ENCODE measurements at places on chromosomes 12 and 14.

- DNase-seq, result no peak
Observed at GRCh38 chr12:56872366-56872765, 61.8 kb downstream of the SDR9C7 start.

GRCh38 chr12:26700430-26700829, 132.6 kb downstream of the ITPR2 start:
- DNase-seq, result no peak

DNA sequence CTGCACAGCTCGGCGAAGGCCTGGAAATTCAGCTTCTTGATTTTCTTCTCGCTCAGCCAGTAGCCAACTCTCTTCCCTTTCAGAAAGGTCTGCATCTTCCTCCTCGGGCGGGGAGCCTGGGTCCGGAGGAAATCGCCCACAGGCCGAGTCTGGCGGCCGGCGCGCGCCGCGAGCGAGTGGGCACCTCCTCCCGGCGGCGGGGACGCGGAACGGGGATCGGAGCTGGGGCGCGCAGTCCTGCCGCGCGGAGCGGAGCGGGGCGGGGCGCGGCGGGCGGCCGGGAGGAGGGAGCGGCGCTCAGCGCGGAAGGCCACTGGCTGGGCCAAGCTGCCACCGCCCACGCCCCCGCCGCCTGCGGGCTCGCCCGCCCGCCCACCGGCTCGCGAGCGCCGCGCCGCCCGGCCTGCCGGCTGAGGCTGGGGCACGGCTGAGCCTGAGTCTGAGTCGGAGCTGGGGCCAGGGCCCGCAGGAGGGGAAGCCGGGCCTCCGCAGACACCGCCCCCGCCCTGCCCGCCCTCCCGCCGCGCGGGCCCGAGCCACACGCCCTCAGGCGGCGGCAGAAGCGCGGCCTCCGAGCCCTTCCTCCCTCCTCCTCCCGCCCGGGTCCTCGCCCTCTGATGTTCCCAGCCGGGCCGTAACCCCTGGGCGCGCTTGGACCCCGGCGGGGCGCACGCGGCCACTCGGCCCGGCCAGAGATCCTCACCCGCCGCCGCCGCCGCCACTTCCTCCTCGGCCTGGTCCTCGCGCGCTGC, 480 bp downstream of the ITPK1 start:
- DNase-seq, result peak; percentile 67

GRCh38 chr14:56561606-56562005, 18.0 kb upstream of the TMEM260 start:
- no peak for DNase-seq

DNA sequence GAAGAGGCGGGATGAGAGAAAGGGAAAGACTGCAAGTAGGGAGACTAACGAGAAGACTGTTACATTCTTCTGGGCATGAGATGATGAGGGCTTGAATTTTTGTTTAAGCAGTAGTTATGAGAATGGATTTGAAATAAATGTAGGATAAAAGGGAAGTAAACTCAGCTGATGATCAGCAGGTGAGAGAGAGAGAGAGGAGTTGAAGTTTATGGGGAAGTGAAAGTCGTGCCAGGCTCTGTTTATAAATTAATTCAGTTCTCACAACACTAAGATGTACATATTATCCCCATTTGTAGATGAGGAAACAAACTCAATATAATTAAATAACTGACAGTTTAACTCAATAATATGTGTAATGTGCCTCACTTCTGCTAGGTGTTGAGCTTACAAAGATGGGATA, 170.0 kb upstream of the RMST start:
- no peak for DNase-seq

GRCh38 chr14:95504135-95505029, 12.1 kb downstream of the SYNE3 start:
- no peak for DNase-seq

DNA sequence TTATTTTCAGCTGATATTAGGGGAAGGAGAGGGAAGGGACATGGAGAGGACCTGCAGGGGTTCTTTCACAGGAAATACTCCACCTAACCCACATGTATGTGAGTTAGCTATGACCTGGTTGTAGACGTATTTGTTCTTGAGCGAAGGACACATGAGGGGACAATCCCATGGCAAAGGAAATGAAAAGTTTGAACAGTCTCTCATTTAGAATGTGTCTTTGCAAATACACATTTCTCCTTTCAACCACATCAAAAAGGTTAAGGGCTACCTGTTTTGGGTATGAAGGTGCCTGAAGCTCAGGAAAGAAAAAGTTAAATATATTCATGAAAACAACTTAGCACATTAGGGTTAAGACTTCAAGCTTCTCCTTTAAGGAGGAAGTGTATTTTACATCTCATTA, 7.4 kb downstream of the PYGL start:
- DNase-seq, result no peak

- peak; percentile 34 for DNase-seq
Observed at GRCh38 chr14:22099942-22100763, 426.5 kb upstream of the OR4E1 start.

- DNase-seq, result no peak
Observed at GRCh38 chr12:123488539-123489230, 30.7 kb downstream of the SNRNP35 start.

DNA sequence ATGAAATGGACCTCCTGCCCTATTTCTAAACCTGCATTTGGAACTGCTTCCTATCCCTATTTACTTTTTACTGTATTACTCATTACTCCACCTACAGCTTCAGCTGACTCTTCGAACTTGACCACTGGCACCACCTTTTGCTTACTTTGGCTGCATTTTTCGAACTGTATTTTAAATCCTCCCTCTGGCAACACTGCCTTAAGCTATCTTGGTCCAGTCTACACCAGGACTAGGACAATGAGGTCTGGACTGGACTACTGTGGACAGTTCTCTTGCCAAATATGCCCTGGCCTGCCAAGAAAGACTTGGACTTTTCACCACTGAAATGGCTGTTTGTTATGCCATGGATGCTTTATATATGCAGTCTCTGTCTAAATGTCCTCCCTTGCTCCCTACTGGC, 328.1 kb downstream of the BTG1 start:
- DNase-seq, result no peak

DNA sequence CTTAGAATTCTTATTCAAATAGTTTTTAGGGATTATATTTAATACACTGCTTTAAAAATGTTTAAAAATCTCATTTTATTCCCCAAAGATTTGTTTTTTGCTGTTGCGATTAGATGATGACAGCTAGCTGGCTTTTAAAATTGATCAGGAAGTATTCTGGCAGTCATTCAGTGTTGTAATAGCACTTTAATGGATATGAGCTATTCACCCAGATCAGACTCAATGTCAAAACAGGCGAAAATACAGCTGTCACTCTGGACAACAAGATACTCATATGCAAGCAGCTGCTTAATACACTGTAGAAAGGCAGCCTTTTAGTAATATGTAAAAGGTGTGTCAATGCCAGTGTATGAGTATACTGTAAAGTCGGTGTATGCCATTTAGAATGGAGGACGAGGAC, 91.7 kb downstream of the NPAS3 start:
- DNase-seq, result no peak

GRCh38 chr12:113263431-113263963, 42.2 kb downstream of the TPCN1 start:
- no peak for DNase-seq

DNA sequence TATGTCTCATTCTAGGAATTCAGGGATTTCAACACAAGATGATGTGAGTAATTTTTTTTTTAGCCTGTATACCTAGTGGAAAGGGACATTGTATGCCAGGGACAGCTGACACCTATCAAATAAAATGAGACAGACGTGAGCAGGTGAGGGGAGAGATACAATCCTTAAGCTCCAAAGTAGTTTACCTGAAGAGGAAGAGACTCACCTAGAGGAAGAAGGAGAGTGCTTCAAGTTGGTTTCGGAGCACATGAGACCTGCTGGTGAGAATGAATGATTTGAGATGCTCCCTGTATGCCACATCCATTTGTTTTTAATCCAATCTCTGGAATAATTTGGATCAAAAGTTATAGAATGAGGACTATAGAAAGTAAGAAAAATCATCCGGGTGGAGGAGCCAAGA, 915.4 kb upstream of the FBXO33 start:
- no peak for DNase-seq

GRCh38 chr12:88743946-88744685, 163.8 kb upstream of the KITLG start:
- DNase-seq, result no peak

DNA sequence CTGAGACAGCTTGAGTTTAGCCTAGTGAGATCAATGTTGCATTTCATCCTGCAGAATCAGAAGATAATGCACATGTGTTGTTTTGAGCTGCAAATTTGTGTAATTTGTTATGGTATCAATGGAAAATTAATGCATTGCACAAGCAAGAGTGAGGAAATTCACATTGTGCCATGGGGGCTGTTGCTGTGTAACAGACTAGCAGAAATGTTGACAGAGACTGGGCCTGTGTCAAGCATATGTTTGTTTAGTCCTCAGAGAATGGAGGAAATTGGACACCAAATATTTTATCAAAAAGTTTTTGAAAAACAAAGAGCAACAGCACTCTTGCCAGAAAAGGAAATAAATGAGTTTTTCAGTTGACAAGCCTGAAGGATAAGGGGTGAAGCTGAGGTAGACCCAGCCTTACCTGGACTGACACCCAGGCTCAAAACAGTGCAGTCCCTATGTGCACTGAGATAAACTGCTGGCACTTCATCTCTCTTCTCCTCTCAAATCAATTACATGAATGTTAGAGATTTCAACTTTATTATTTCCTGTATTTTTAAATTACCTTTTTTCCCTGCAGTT, 1150.0 kb downstream of the FSCB start:
- DNase-seq, result no peak

DNA sequence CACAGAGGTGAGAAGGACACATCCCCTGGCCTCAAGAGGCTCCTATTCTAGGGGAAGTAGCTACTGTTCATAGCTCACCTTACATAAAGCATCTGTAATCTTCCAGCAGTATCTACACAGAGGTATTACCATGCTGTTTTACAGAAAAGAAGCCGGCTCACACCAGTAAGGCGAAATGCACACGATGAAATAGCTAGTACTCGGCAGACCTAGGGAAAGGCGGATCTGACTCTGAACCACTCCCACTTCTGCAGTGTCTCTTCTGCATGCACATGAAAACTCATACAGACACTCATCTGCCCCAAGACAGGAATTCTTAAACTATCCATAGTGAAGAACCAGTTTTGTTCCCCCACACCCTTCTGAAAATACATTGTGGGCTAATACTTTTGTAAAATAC, 73.6 kb downstream of the IQSEC3 start:
- DNase-seq, result no peak

GRCh38 chr12:77724367-77724957, 106.2 kb upstream of the NAV3 start:
- no peak for DNase-seq

DNA sequence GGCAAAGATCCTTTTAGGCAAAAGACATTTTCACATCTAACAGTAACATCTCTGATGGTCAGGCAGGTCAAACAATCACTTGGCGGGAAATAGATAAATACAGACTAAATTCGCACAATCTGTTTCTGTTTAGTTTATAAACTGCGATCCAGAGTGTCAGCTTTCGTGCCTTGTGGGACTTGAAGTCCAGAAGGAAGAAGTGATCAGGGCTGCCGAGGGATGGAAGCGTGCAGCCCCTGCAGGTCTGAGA, 245 bp upstream of the BRMS1L start:
- no peak for DNase-seq

DNA sequence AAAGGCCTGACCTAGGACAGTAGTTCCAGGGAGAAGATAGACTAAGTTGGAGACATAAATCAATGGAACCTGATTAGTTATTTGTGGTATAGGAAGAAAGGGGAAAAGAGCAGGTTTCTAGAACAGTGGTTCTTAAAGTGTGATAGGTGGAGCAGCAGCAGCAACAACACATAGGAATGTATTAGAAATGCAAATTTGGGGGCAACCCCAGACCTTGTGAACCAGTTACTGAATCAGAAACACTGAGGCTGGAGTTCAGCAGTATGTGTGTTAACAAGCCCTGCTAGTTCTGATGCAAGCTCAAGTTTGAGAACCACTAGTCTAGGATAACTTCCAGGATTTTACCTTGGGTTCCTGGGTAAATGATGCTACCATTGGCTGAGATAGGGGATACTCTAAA, 308.7 kb downstream of the EMP1 start:
- DNase-seq, result no peak

GRCh38 chr12:130162745-130163460, 639 bp downstream of the FZD10 start:
- no peak for DNase-seq

DNA sequence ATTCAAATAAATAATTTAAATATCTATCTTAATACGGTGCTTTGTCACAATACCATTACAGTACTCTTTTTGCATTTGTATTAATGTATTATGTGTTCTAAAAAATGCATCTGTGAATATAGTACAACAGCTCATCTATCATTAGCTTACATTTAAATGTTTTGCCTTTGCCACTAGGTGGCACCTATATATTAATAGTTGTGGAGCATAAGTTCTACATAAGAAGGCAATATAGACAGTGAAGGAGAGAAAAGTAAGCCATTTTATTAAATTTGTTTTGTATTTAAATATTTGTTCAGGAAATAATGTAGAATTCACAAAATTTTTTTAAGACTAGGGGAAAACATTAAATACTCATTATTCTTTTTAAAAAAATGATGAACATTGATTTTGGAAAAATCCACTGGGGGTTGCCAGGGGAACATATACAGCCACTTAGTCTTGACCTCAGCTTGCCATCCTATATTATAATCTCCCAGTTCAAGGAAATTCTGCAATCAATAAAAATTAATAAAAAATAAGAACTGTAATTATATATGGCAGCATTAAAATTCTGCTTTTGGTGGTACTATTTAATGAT, 9.8 kb downstream of the CCER1 start:
- DNase-seq, result no peak

GRCh38 chr14:106802413-106803364, 1276.3 kb downstream of the TMEM121 start:
- DNase-seq, result no peak

- no peak for DNase-seq
Observed at GRCh38 chr12:98173773-98174427, 341.5 kb upstream of the TMPO start.

DNA sequence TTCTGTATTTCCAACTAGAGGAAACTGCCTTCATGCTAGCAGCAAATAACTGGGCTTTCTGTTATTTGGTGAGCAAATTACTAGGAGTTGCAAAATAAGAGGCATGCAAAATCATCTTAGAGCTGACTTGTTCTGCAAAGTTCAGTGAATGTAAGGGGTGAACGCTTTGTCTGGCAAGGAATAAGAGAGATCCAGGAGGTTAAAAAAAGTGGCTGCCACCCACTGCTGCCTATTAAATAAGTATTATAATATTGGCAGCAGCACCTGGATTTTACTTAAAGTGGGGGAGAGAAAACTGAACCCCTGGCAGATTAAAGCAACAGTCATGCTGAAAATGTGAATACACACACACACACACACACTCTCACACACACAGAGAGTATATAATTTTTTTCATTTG, 557.0 kb downstream of the FLRT2 start:
- DNase-seq, result no peak

- no peak for DNase-seq
Observed at GRCh38 chr14:34036319-34036766, 85.5 kb upstream of the EGLN3 start.

GRCh38 chr12:51850081-51850964, 1.8 kb upstream of the FIGNL2 start:
- no peak for DNase-seq

- DNase-seq, result no peak
Observed at GRCh38 chr14:81162941-81163340, 57.8 kb downstream of the GTF2A1 start.

- DNase-seq, result no peak
Observed at GRCh38 chr12:88172844-88173407, 30.8 kb downstream of the TMTC3 start.

Data from T follicular helper cell (primary cell).